Forelimb muscle (tissue), 1 donor: ENCODE measurements at places on chromosomes 6 and 20.

DNA sequence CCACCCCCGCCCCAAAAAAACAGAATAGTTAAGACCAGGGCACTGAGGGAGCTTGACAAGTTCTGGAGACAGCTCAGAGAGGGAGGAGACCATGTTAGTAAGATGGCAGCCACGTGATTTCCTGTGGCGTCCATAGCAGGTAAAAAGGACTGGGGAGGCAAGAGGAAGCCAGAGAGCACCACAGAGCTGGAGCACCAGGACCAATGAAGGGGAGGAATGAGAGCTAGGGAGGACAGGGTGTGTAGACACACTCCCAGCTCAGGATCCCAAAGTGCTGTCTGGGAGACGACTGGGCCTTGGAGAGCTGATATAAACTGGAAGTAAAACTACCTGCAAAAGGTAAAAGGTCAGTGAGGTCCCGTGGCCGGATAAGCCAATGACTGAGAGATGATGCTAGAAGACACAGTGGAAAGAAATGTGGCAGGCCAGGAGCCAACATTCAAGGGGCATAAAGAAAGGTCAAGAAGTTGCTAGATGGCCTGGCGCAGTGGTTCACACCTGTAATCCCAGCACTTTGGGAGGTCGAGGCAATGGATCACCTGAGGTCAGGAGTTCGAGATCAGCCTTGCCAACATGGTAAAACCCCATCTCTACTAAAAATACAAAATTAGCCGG lies 39.0 kb downstream of the SLC23A2 start:
- DNase-seq: no peak

GRCh38 chr6:165880686-165881085 lies 217.6 kb upstream of the PDE10A start:
- no peak for DNase-seq

GRCh38 chr6:141685416-141685815 lies 447.3 kb upstream of the GJE1 start:
- DNase-seq: no peak

GRCh38 chr6:39777218-39777617 lies 15.0 kb upstream of the DAAM2 start:
- DNase-seq: no peak

DNA sequence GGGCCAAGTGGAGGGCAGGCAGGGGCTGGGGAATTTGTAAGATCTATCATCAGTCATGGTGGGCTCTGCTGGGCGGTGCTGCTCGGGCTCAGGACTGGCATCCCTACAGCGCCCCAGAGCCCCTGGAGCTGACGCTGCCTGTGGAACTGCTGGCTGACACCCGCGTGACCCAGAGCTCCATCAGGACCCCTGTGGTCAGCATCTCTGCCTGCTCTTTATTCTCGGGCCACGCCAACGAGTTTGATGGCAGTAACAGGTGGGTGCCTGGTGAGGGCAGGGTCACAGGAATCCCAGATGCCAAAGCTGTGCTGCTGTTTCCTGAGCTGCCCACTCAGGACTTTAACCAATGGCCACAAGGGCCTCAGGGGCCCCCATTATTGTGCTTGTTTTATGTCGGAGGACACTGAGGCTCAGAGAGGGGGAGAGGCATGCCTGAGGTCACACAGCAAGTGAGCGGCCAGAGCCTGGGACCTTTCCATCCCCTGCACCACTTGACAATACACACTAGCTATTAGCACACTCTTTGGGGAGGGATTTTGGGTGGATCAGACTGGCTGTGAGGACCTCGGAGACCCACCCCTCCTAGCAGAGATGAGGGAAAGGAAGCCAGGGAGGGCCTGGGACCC lies 6.3 kb downstream of the BPIFB2 start:
- no peak for DNase-seq

GRCh38 chr6:84709121-84709520 lies 55.3 kb downstream of the TBX18 start:
- no peak for DNase-seq

DNA sequence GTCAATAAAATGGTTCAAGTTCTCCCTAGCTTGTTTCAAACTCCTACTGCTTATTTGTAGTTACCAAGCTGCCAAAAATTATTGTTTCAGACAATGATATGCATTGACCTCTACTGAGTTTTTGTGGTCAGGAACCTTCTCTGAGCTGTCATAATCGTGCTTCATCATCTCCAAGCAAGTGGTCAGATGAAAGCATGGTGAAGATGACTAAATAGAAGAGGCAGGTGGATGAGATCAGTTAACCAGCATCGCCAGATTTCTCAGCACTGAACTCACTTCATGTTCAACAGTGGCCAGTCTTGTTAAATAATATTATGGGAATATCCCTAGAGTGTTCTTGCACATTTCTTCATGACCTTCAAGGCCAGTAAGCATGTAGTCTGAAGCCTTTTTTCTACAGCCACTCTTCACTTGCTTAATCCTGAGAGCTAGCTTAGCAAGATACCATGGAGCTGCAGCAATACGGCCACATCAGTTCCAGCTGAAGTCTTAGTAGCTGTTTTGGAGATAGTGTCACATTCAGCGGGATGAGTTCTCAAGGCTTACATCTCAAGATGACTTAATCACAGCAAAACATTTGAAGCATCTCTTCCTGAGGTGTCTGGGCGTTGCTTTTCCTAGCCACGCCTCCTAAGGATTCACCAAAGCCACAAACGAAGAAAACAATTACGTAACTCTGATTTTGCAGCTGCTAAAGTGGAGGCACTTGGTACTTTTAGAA lies 101.6 kb upstream of the TMEM30A start:
- DNase-seq: no peak

DNA sequence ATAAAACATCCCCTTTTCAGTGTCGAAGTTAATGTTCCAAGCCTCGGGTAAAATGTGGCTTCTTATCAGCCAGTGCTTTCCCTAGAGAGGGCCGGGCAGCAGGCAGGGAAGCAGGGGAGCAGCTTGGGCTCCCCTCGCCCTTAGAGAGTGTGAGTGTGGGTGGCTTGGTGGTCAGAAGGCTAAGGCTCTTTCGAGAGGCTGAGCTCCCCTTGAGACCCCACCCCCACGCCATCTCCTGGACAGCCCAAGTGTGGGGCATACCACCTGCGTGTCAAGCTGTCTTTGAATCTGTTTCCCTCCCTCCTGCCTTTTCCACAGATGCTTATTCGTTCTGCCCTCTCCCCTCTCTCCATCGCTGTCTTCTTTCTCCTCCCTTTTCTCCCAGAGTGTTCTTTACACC lies 95.1 kb upstream of the FOXP4 start:
- no peak for DNase-seq

DNA sequence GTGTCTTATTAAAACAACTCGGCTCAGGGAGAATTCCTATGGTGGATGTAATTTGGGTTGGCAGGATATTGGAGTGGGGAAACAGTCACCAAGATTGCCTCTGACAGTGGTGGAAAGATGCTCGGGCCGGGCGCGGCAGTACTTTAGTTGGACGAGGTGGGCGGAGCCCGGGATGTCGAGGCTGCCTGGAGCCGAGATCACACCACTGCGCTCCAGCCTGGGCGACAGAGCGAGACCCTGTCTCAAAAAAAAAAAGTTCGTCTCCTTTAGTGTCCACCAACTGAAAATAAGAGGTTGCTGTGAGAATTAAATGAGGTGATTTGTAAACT lies 621 bp downstream of the NOL7 start:
- DNase-seq: no peak

DNA sequence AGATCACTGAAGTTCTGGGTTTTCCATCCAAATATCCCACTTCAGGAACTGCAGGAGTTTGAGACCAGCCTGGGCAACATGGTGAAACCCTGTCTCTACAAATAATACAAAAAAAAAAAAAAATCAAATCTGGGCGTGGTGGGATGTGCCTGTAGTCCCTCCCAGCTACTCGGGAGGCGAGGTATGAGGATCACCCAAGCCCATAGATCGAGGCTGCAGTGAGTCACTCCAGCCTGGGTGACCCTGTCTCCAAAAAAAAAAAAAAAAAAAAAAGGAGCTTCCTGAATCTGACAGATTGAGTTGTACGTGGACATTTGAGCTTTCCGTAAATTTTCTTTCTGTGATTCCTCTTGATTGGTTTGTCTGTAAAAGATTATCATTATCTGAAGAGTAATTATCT lies 55.6 kb downstream of the TULP4 start:
- DNase-seq: no peak

DNA sequence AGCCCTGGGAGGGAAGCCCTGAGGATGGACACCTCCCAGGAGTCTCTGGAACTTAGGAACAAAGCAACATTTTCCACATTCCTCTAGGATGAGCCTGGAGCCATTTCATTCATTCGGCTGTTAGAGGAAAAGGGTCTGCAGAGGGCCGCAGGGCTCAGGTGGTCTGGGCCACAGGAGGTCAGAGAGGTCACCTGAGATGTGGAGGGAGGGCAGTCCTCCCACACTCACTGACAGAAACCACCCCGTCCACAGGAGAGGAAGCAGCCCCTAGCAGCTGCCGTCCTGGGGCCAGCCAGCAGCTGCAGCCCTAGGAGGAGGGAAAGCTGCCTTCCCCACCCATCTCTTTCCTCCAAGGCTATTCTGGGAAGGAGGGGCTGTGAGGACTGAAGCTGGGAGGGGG lies 207.0 kb downstream of the CDC5L start:
- DNase-seq: no peak

DNA sequence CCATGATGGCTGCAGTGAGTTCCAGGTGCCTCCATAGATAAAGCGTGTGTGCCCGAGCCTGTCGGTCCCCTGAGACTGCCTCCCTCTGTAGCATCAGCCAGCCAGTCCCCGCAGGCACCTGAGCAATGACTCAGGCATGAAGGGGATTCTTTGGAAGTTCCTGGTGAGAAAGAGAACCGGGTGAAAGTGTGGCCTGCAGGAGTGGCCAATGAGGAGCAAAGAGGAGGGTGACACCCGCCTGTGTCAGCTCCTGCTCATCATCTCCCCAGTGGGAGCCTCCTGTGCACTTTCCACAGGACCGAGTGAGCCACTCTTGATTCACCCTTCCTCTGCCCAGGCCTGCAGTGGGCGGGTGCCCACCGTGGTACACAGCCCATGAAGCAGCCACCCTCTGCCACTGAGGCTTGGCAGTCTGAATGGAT lies 71.2 kb upstream of the PTPN1 start:
- no peak for DNase-seq

GRCh38 chr6:105836379-105836778 lies 249.8 kb upstream of the PRDM1 start:
- no peak for DNase-seq
